ENCODE measurements at places on chromosomes 13 and 19.

DNA sequence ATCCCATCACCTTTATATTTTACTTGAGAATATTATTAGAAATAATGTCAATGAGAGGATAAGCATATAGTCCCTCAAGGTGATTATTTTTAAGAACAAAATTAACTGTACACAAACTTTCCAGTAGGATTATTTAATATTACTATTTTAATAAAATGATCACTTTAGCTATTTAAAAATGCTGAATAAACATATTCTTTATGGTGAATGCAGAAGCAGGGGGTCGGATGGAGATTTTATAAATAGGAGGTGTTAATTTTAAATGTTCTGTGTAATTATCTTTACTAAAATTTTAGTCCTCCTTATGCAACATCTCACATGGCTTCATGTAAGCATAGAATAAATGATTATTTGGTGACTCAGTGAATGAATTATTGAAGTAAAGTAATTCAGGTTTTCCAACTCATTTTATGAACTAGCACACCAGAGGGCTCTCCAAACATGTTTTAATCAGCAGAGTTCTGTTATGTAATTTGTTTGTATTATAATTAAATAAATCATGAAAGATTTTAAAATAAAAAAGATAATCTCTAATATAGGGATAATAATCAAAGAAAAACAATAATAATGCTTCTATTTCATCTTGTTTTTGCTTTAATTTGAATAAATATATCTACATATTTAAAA lies 1635.2 kb downstream of the EFNB2 start:
- no peak for DNase-seq

DNA sequence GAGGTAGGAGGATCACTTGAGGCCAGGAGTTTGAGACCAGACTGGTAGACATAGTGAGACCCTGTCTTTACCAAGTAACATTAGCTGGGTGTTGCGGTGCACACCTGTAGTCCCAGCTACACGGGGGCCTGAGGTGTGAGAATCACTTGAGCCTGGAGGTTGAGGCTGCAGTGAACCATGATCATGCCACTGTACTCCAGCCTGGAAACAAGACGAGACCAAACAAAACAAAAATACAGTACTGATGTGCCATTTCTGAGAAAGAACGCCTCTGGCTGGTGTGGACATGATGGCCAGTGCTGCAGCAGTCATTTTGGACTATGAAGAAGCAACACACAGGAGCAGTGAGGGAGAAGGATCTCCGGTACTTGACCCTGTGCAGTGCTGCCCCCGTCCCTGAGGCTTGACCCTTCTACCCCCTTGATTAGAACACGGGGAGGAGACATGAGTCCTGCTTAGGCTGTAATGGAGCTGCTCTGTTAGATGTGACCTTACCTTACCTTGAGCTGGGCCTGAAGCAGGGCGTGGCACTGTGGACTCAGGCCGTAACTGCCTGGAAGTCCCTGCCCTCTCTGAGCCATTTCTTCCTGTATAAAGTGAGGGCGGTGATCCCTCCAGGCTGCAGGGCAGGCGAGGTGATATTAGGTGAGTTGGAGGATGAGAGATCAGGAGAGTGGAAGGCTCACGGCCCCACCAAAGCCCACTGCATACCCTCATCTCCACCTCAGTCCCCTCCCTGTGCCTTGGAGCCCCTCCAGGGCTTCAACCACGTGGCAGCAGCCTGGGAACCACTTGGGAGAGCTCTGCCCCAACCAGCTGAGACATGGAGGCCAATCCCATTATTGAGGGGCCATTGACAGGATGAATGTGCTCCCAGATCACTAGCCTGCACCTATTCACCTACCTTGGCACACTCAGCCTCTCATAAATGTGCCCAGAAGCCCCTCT lies 5.9 kb downstream of the RPL18A start:
- no peak for DNase-seq

GRCh38 chr19:35204799-35205732 lies 23.5 kb downstream of the FAM187B start:
- no peak for DNase-seq

DNA sequence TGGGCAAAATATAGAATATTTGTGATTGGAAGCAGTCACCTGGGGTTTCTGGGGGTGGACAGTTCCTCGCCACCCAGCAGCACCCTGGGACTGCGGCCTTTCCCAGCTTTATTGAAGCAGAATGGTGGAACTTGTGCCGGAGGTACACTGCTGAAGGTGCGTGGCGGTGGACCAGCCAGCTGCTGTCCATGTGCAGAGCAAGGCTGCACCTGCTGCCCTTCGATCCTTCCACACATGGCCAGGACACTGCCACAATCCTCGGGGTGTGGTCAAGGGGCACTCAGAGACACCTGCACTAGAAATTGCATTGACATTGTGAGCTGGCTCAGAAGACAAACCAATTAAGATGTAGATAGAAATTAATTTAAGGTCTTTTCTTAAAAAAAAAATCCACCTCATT lies 11.4 kb upstream of the GPI start:
- no peak for DNase-seq

GRCh38 chr13:20221772-20222171 lies 10.3 kb downstream of the GJB6 start:
- no peak for DNase-seq

GRCh38 chr19:12111176-12111575 lies 29.0 kb downstream of the ZNF20 start:
- no peak for DNase-seq

GRCh38 chr13:45691251-45691650 lies 10.9 kb upstream of the CBY2 start:
- no peak for DNase-seq
